ENCODE measurements at places on chromosomes 6 and 20.

DNA sequence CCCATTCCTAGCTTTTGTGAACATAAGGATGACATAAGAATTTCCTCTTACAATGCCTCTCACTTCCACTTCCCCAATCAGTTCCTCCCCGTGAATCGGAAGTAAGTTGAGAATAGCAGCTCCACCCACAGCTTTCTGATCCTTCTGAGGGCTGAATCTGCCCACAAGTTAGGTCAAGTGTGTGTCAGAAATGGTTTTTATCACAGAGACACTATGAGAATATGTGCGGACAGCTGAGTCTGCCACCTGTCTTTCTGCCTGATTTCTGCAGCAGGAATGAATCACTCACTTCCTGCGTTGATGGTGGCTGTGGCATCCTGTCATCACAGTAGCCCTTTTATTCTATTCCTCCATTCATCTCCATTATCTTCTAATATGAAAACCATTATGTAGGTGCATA, 70.2 kb downstream of the RIN2 start:
- DNase-seq = peak; percentile 1

- DNase-seq = no peak
Measured at GRCh38 chr6:37393381-37393929, 39.6 kb upstream of the CMTR1 start.

GRCh38 chr6:147274776-147275175, 70.6 kb downstream of the STXBP5 start:
- no peak for DNase-seq

- DNase-seq = no peak
Measured at GRCh38 chr6:9875605-9876353, 539.1 kb downstream of the TFAP2A start.

DNA sequence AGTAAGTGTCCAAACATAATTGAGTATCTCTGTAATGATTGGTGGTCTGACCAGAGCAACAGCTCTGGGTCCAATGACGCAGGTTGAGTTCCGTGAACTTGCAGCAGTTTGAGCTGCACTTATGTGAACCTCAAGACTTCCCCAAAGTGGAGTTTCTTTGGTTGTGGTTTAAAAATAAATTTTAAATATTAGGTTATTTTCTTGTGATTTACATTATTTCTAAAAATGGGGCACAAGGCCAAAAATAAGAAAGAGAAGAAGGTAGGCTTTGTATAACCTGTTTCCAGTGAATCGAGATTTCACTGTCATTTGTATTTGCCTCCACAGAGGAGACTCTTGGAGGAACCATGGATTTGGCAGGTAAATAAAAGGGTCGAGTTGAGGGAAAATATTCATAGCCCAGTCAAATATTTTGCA, 166.4 kb upstream of the ZNF217 start:
- DNase-seq = no peak

DNA sequence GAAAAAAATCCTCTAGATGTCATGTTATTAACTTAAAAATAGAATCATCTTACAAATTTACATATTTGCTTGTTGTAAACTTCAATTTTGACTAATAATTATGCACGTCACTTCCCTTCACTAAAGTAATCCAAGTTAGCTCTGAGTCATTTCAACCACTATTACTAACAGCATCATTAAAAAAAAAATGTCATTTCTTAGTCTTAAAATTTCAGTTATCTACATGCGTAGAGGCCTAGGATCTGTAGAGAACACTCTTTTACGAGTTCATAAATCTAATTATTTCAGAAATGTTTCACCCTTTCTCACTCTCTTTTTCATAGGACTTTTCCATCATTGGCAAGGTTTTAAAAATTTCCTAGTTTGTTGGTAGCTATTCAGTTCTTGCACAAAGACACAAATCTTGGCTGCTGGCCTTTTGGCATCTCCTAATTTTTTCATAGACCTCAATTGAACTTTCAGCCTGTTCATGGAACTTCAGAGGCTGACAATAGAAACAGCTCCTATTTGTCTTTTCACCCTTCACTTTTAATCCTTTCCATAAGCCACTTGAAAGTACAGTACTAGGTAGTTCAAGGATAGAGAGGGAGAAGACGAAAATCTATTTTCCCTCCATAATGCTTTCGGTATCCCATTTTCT, 61.5 kb downstream of the OGFRL1 start:
- no peak for DNase-seq

GRCh38 chr6:138560130-138560860, 61.0 kb upstream of the NHSL1 start:
- no peak for DNase-seq

DNA sequence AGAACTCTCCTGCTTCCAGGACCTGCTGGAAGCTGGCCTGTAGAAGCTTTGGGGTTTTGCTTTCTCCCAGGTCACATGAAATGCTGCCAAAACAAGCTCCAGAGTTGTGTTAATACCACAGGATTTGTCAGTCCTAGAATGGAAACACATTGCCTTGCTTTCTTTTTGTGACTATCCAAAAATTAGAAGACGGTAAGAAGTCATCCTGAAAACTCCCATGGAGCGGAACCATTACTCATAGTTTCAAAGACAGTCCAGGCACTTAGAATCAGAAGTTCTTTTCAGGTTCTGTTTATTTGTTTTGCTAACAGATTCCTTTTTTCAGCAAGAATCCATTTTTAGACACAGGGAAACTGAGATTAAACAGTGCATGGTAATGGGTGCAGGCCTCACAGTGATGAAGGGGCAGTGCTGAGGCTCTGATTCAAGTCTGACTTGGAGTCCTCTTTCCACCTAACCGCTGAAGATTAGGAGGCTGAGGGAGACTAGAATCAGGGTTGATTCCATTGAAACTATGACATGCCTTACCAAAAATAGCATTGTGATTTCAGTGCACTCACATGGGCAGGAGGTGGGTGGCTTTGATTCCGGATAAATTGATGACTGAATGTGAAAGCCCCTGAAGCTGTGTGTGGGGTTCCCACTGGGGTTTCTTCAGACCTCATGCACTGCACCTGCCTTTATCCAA, 72.2 kb upstream of the NAA20 start:
- no peak for DNase-seq

GRCh38 chr20:34052414-34052813, 58.7 kb downstream of the RALY start:
- DNase-seq = no peak

DNA sequence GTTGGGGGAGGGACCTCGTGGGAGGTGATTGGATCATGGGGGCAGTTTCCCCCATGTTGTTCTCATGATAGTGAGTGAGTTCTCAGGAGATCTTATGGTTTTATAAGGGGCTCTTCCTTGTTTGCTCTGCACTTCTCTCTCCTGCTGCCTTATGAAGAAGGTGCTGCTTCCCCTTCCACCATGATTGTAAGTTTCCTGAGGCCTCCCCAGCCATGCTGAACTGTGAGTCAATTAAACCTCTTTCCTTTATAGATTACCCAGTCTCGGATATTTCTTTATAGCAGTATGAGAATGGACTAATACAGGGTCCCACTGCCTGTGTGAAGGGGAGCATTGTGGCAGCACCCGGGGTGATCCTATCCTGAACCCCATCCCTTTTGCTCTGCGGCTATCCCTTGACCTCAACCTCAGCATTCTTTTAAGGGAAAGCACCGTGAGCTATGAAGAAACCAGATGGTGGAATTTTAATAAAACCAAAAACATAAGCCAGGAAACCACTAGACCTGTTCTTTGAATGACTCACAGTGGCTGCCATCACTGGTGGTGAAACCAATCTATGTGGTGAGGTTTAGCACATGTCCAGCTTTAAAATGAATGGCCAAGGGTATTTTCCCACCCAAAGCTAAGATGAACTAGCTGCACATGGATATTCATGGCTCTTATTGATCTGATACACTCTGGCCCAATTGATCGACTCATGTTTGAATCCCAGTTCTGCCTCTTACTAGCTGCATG, 62.2 kb downstream of the ZDHHC14 start:
- no peak for DNase-seq

DNA sequence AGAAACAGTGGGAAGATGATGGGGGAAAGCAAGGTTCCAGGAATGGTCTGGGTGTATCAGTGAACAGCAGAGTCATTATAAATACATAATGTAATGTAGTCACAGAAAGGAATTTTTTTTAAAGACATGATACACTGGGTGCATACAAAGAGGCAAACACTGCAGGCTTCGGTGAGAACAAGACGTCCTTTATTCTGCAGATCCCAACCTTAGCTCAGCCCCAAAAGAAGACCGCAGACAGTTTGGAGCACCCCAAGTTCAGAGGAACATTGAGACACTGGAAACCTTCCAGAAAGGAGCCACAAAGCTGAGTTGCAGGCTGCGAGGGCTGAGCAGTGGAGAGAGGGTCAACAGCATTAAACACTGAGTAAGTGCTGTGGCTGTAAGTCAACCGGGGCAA, 30.6 kb upstream of the FOXC1 start:
- DNase-seq = no peak

DNA sequence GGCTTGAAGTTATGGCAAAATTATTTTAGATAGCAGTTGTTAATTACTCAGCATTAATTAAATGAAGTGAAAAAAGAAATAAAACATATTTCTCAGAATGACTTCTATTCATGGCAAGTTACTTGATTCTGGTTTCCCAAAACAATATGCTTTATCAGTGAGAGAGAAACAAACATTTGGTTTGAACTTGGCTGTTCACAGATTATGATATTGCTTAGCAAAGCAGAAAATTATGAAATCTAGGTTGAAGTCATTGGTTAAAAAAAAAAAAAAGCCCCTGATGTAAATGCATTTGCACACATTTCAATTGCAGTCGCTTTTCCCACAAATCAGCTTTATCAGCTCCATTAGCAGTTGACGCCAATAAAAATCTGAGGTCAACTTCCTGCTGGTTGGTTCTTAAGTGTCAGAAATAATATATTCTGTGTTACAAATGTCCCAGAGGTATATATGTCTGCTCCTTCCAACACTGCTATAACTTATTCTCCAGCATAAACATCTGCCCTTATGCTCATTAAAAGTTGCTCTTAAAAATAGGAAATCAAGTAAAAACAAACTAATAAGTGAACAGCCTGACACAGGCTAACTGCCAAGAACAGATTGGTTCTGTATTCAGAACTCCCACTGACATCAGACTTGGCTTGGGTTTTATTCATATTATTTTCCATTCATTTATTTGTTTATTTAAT, 275.4 kb downstream of the PHF3 start:
- no peak for DNase-seq

- no peak for DNase-seq
Measured at GRCh38 chr6:1079525-1079924, 232.4 kb upstream of the FOXQ1 start.

GRCh38 chr6:6651335-6651734, 62.8 kb downstream of the LY86 start:
- DNase-seq = no peak

DNA sequence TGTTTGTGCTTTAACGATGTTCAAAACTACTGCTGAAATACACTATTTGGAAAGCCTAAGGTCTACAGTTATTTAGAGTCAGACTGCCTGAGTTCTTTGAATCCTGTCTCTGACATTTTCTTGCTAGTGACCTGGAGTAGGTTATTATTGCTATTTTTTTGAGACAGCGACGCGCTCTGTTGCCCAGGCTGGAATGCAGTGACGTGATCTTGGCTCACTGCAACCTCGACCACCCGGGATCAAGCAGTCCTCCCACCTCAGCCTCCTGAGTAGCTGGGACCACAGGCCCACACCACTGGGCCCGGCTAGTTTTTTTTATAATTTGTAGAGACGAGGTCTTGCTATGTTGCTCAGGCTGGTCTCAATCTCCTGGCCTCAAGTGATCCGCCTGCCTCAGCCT, 96.6 kb downstream of the TIAM2 start:
- no peak for DNase-seq

Measured in activated CD4-positive, alpha-beta T cell treated with anti-CD3 and anti-CD28 coated beads, Interleukin-2, amount 50 U/mL, for 4 hours (primary cell).